NCI-H1436 (cell line): ENCODE measurements at places on chromosomes 4 and X.

GRCh38 chr4:40190019-40190418, 6.8 kb upstream of the RHOH start:
- peak; percentile 46 for DNase-seq

- DNase-seq = no peak
These were observed 14.5 kb downstream of the TNIP2 start for GRCh38 chr4:2741626-2742025.

DNA sequence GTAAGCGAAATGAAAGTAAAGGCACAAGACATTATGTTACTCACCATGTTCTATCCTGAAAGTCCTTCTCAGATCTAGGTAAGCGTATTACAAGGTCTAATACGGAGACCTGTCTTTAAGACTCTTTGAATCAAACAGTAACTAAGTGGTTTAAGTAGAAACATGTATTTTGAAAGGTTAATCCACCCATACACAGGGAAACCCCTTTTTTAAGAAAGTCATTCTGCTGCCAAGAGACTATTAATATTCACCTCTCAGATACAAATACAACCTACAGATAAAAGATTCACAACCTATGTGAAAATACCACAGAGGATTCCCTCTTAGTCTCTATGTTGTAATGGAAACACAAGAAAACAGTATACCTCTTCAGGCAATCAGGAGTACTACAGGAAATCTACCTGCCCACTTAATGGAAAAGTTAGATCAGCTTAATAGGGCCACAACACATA, 63.2 kb upstream of the TNIP3 start:
- DNase-seq = no peak

GRCh38 chrX:29687687-29688086, 527.7 kb upstream of the MAGEB2 start:
- no peak for DNase-seq

DNA sequence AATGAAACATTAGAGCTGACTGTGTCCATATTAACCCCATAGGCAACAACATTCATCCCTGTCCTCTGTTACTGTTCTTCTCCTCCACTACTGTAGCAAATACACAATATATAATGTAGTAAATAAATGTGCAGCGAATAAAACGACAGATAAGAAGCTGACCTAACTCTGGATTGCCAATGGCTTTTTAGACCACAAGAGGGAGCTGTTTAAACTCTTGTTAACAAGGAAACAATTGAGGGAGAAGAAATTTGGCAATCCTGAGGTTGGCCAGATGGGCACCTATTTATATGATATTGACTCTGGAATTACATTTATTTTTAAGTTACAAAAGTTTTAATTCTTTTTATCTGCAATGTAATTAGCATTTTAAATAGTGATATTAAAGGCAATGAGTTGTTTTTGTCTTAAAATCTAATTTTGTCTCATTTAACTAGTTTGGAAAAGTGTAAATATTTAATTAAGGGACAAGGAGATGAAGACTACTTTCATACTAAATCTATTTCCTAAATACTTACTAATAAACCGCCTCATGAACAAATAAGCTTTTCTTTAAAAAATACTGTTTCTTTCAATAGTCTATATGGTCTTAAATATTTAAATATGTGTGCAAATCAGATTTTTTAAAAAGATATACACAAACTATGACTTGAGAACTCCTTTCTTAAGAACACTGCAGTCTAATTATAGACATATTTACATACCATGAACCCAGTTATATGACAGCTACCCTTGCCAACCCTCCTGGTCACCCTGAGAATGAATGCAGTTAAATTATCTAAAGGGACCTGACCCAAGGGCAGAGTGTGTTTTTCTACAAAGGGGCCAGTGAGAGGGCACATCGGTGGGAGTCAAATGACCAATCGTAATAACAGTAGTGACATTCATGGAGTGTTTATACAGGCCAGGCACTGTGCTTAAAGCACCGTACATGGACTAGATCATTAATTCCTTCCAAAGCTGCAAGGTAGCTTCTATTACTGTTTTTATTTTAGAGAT, 52.9 kb upstream of the HPF1 start:
- DNase-seq = peak; percentile 75

DNA sequence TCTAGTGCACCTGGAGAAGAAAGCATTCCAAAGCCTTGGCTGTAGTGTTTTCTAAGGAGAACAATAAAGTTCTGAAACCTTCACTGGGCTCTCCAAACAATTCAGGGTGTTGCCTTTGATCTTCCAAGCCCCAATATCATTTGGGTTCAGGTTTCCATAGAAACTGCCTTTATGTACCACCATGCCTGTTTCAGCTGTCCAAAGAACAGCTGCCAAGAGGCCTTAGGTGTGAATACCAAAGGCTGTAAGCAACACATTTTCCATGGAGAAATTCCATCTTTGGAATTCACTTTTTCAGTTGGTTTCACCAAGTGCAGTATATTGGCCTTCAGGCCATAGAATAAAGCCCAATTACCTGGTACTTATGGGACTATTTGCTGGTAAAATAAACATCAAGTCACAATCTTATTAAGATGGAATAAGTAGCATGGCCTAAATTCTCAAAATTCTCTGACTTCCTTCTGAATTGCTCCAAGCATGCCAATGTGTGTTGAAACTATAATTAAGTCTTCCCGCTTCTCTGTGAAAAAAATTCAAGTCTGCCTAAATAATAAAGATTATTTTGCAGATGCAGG, 61.9 kb downstream of the COX18 start:
- DNase-seq = no peak

- no peak for DNase-seq
These were observed 851.6 kb downstream of the CENPC start for GRCh38 chr4:66693694-66694093.

DNA sequence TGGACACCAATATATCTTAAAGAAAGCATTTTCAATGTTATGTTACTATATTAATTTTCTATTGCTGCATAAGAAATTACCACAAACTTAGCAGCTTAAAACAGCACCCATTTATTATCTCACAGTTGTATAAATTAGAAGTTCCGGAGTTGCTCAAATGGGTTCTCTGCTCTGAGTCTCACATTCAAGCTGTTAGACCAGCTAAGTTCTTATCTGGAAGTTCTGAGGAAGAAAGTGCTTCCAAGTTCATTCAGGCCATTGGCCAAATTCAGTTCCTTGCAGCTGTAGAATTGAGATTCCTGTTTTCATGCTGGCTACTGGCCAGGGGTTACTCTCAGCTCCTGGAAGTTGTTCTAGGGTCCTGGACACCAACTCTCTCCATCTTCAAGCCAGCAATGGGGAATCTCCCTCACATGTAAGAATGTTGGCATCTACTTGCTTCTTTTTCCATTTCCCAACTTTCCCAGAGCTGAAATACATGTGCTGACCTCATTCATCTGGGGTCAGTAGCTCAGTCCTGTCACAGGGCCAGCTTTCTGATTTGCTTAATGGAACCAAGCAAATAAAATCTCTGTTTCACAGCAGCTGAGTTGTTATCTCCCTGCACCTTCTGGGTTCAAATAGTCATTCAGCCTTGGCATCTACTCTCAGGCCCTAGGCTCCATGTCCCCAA, 99.6 kb upstream of the INTU start:
- DNase-seq = no peak

DNA sequence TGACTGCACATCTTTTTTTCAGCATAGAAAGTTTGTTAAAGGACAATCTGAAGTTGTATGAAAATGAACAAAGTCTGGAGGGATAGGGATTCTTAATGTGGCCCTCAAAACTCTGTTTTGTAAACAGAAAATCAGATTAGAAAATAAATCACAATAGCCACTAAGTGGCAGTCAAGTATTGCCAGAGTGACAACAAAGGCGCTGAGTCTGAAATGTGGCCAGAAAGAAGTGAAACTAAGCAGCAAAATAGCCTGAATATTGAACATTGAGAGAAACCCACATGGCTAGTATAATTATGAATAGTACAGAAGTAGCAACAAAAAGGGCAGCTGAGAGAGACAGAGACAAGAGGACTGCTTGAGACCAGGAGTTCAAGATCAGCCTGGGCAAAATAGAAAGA, 81.1 kb upstream of the CT45A1 start:
- no peak for DNase-seq

GRCh38 chrX:150790021-150790420, 96.8 kb downstream of the MTMR1 start:
- no peak for DNase-seq

DNA sequence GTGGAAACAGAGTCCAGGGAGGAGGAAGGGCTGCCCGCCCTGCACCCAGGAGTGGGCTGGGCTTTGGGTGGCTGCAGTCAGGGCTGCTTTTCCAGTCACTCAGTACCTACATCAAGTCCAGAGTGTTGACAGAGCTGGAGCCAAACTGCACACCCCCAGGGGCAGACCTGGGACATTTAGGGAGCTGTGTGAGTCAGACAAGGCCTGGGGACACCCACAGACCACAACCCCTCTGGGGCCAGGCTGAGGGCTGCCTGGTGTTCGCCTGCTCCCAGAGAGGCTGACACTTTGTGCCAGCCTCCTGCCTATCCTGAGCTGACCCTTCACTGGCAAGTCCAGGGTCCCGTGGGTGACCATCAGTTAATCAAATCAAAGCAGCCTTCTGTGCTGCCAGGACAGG, 240.0 kb downstream of the BCOR start:
- no peak for DNase-seq

- DNase-seq = no peak
These were observed 36.3 kb downstream of the ATXN3L start for GRCh38 chrX:13283512-13283911.

- DNase-seq = no peak
These were observed 430.0 kb downstream of the INPP4B start for GRCh38 chr4:142416121-142416520.

GRCh38 chr4:185343726-185344581, 51.8 kb downstream of the LRP2BP start:
- no peak for DNase-seq

- DNase-seq = no peak
These were observed 54.0 kb upstream of the ZCCHC13 start for GRCh38 chrX:74249963-74250362.

DNA sequence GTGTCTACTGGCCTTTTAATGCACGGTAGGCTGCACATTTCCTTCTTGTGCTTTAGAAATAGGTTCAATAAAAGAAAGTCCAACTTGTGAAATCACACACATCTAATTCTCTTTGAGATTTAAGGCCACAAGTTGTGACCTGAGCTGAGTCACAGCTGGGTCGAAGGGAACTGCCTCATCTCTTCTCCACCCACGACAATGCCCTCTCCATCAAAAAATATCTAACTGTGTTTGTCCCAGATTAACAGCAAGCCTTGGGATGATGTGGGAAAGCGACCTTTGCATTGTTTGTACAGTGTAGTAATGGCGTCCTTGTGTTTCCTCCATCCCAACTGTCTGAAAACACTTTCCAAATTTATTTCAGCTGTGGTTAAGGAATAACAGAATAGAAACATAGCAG, 168.9 kb downstream of the AMELX start:
- no peak for DNase-seq
